ENCODE measurements at places on chromosomes 5 and 9.

DNA sequence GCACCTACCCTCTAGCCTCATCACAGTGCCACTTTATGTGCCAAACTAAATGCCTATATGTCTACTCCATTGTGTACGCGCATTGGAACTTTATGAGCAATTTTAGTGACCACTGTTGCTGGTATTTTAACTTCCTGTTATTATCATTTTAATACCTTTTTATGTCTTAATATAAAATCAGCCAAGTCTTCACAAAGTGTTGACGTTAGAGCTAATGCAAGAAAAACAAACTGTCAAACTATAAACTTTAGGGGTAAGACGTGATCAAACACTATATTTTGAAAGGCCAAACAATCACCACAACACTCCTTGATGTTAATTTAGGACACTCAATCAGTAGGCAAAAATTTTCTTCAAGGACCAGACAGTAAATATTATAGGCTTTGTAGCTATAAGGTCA is 73.9 kb downstream of the PRELID2 start:
- no peak for DNase-seq

DNA sequence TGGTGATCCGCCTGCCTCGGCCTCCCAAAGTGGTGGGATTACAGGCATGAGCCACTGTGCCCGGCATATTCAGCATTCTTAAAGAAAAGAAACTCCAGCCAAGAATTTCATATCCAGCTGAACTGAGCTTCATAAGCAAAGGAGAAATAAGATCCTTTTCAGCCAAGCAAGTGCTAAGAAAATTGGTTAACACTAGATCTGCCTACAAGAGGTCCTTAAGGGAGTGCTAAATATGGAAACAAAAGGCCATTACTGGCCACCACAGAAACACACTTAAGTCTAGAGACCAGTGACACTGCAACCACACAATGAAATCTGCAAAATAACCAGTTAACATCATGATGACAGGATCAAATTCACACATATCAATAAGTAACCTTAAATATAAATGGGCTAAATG is 331.5 kb downstream of the MAN2A1 start:
- no peak for DNase-seq

GRCh38 chr9:136192289-136193126 is 12.4 kb downstream of the LHX3 start:
- DNase-seq, result no peak

DNA sequence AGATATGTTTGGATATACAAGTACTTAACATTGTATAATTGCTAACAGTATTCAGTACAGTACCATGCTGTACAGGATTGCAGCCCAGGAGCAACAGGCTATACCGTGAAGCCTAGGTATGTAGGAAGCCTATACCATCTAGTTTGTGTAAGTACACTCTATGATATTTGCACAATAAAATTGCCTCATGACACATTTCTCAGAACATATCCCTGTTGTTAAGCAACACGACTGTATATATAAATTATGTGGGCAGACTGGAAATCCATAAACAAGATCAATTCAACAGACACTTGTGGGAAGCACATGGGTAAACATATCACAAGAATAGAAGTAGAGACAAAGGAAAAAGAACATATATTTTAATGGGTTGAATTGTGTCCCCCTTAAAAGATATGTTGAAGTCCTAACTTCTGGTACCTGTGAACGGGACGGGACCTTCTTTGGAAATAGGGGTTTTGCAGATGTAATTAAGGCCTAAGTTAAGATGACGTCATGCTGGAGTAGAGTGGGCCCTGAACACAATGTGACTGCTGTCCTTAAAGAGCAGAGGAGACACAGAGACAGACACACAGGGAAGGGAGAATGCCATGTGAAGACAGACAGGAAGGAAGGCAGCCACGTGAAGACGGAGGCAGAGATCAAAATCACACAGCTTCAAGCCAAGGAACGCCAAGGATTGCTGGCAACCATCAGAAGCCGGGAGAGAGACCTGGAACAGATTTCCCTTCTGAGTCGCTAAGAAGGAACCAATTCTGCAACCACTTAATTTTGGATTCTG is 76.3 kb downstream of the SCAI start:
- DNase-seq, result no peak

- DNase-seq, result no peak
Measured at GRCh38 chr5:17249029-17249634, 31.7 kb downstream of the BASP1 start.

GRCh38 chr9:137460363-137461315 is 1.5 kb upstream of the NSMF start:
- no peak for DNase-seq

GRCh38 chr9:132408521-132408920 is 1.5 kb upstream of the CFAP77 start:
- no peak for DNase-seq

GRCh38 chr9:133778336-133779013 is 40.3 kb upstream of the SARDH start:
- no peak for DNase-seq

DNA sequence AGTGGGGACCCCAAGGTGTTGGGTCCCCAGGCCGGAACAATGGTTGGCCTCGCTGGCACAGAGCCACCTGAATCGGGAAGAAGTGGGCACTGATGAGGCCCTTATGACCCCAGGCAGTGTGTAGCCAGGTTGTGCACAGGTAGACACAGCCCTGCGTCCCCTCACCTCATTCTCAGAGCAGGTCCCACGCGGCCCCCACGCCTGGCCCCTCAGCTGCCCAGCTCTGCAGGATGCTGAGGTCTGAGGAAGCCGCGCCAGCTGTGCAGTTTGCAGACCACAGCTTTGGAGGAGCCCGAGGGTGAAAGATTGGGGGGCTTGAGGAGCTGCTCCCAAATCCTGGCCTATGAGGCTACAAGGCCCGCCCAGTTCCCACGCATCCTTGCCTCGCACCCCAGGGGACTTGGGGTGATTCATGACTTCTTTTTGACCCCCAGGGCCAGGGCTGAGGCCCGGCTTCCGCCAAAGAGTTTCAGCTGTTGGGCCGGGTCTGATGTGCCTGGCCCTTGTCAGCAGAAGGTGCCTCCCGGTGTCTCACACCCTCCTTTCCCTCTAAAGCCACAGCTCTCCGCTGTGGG is 87.8 kb upstream of the PHYKPL start:
- DNase-seq, result no peak
